Activated CD4-positive, alpha-beta memory T cell treated with anti-CD3 and anti-CD28 coated beads, Interleukin-2, amount 10 ng/mL, durations not matched to agents 7 days and 5 days (primary cell): ENCODE measurements at places on chromosomes 11 and 22.

DNA sequence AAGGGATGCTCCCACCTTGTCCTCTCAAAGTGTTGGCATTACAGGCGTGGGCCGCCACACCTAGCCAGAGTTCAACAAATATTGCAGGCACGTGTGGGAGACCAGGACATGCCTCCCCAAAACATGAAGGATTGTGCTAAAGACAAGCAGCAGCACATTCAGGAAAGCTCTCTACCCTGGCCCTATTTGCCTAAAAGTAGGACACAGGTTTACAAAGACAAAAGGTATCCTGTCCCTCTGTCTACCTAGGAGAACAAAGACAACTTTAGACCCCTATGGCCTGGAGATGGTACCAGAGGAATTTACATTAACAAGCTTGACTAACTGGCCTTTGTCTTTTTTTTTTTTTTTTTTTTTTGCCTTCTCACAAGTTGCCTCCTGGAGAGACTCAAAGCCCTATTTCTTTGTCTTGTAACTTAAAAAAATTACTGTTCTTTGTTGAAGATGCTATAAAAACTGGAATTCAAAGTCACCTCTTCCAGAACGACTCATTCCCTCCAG lies 859 bp upstream of the ACCS start:
- peaks cover 17% of the 10 kb centered on the region for H3K36me3 ChIP-seq
- H3K4me1 ChIP-seq: peaks cover 41% of the 10 kb centered on the region
- no peaks in the 10 kb centered on the region for H3K27me3 ChIP-seq
- no peak for DNase-seq
- H3K27ac ChIP-seq: peak overlapping the region; percentile 82

DNA sequence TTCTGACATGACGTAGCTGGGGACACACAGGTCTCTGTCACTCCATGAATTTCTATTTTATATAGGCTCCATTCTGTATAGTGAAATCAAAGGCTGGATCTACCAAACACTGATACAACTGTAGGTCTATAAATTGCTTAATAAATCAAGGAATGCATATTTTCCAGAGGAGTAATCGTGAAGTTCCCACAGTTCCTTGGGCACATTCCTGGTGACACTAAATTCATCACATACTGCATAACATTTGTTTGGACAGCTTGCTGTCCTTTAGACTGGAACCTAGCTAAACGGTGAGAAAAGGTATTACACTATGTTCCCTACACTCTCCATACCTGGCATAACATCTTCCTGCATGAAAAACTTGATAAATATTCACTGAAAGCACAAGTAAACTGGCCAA lies 41.6 kb upstream of the UCP3 start:
- no peak for DNase-seq
- no peaks in the 10 kb centered on the region for H3K4me1 ChIP-seq
- no peaks in the 10 kb centered on the region for H3K27me3 ChIP-seq
- peaks cover 27% of the 10 kb centered on the region for H3K36me3 ChIP-seq
- H3K27ac ChIP-seq: no peak overlapping the region

GRCh38 chr11:48020092-48020755 lies 39.9 kb downstream of the PTPRJ start:
- peak overlapping the region; percentile 92 for H3K27ac ChIP-seq
- H3K4me3 ChIP-seq: peak overlapping the region; percentile 62
- H3K27me3 ChIP-seq: no peaks in the 10 kb centered on the region
- peaks cover 59% of the 10 kb centered on the region for H3K36me3 ChIP-seq
- peaks cover 85% of the 10 kb centered on the region for H3K4me1 ChIP-seq

- H3K4me1 ChIP-seq: no peaks in the 10 kb centered on the region
- no peak for DNase-seq
- H3K4me3 ChIP-seq: no peak overlapping the region
- H3K27me3 ChIP-seq: no peaks in the 10 kb centered on the region
Observed at GRCh38 chr11:28245131-28245530, 136.9 kb downstream of the METTL15 start.

- peaks cover 2% of the 10 kb centered on the region for H3K4me1 ChIP-seq
- H3K36me3 ChIP-seq: no peaks in the 10 kb centered on the region
- H3K27ac ChIP-seq: no peak overlapping the region
- DNase-seq: no peak
- no peaks in the 10 kb centered on the region for H3K27me3 ChIP-seq
Observed at GRCh38 chr22:37210041-37210803, 2.1 kb downstream of the SSTR3 start.

- DNase-seq: no peak
- H3K4me3 ChIP-seq: peak overlapping the region; percentile 77
- peak overlapping the region; percentile 63 for H3K27ac ChIP-seq
Observed at GRCh38 chr11:926341-926916, 759 bp downstream of the AP2A2 start.

- no peak for DNase-seq
- H3K4me3 ChIP-seq: no peak overlapping the region
- H3K27me3 ChIP-seq: no peaks in the 10 kb centered on the region
- H3K36me3 ChIP-seq: no peaks in the 10 kb centered on the region
- H3K4me1 ChIP-seq: no peaks in the 10 kb centered on the region
Observed at GRCh38 chr11:97430877-97431276, 1041.1 kb downstream of the JRKL start.
